Stimulated activated memory B cell treated with anti-CD40 and anti-IgM and Interleukin-4, amounts not matched to agents 10 μg/mL and 1 μg/mL and 100 μg/mL, for 72 hours (primary cell): ENCODE measurements at places on chromosomes 3 and 15.

DNA sequence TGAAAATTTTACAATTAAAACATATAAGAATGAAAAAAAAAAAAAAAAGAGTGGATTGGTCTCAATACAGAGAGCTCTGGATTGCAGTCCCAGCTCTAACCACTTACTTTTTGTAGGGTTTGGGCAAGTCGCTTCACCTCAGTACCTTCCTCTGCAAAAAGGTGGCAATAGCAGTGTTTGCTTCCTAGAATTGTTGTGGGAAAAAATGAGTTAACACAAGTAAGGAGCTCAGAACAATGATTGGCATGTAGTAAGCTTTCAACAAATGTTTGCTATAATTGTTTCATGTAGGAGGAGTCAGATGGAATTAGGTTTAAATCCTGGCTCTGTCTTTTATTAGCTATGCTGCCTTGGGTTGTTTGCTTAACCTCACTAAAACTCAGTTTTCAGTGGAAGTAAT, 425.2 kb upstream of the TBL1XR1 start:
- ATAC-seq: no peak

DNA sequence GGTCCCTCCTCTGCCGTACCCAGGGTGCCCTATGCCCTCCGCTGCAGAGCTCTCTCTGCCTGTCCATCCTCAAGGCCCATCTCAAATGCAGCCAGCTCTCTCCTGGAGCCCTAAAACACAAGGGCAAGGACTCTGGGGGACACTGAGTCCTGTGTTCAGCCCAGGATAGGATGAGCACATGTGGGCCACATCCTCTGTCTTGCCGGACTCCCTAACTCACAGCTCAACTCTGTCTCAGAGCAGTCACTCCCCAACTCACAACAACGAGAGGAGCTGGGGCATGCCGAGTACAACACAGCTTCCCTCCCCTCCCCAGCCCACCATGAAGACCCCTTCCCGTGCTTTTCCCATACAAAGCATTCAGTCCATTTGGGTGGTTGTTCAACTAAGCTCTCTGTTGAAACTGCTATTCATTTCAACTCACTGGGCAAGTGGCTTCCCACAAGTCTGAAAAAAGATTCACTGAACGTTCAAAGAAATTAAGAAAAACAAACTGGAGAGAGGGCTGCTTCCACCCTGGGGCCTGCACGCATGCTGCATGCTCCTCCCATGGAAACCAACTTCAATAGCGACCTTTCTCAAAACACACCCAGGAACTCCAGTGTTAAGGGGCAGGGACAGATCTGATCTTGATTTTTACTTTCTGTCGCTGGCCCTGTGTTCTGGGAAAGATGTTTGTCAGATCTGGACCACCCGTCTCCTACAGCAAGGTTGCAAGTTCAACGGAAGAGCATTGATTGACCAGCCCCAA, 124.3 kb upstream of the IGF1R start:
- ATAC-seq: no peak

GRCh38 chr3:148062590-148062989, 635.1 kb upstream of the AGTR1 start:
- ATAC-seq: no peak

DNA sequence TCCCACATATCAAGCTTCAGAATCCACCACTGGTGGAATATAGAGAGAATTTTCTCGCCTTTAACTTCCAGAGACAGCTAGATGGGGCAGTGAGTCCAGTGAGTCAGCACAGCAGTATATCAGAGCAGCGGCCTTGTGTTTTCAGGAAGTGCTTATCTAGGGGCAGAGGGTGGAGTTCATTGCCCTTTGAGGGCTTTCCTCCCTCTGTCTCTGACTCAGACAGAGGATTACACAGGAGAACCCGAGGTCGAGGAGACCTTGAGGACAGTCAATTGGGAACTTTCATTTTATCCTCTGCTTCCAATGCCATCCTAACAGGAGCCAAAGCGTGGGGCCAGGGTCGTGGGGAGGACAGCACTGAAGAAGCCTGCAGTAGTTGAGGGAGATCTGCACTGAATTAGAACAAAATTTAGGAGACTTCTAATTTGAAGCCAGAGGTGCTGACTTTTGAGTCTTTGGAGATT, 109.6 kb upstream of the UMPS start:
- ATAC-seq: peak; percentile 88

GRCh38 chr3:55899887-55900286, 412.8 kb upstream of the WNT5A start:
- no peak for ATAC-seq

DNA sequence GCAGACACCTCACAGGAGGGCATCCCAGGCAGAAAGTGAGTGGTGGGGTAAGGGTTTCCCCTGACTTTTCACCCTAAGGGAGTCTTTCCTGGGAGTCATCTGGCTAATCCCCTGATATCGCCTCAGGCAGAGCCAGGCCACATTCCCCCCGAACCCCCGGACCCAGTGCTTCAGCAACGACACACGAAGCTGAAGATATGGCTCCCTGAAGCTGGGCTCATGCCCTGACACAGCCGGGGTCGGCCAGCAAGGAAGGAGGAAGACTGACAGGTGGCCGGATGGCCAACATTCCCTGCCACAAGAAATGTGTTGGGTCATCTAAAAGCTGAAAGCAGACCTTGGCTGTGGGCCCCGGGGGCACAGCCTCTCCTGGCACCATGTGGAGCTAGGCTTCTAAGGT, 14.4 kb downstream of the CHST13 start:
- no peak for ATAC-seq

DNA sequence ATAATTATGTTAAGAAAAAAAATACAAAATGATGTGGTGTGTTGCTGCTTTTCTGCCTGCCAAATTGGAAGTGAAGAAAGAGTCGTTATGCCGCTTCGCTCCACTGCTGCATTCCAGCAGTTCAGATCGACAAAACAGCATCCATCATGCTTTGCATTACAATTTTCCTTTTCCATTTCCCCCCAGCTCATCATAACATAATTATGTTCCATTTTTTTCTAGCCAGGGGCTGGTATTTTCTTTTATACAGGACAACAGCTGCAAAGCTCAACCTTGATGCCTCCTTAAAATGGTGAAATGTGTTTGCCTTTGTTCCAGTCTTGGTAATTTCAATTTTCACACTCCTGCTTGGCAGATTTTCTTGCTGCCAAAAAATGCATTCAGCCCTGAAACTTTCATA, 44.9 kb upstream of the KBTBD12 start:
- no peak for ATAC-seq

DNA sequence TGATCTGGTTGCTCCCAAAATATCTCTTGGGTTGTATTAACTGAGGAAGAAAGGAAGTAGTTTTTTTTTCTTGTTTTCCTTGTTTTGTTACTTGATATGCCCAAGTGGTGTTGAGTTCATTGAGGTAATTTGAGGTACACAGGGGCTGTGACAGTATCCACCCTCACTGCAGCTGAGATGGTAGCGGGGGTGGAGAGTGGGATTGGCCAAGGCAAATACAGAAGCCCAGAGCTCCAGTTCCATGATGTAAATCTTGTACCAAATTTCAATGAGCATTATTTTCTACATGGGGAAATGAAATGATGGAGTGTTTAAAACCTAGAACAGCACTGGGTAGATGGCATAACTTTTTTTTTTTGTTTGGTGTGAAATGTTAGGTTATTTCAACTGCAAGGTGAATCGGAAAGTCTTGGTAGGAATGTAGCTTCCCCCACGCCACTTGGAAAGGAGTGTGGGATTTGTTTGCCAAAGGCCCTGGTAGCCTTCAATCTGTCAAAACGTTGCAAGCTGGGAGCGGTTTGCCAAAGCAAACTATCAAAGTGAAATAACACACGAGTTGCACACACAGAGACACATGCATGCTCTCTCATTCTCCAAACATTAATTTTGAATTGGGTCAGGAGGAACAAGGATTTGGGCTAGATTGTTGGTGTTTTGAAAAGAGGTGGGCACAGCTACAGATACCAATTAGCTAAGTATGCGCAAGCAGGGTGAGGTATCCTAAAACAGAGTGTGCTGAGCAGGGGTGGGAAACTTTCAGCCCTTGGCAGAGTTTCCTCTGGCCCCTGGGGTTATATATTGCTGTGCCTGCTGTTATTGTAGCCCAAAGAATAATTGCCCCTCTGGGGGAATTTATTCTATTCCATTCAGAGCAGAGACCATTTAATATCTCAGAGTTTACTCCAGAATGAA, 34.6 kb downstream of the THSD4 start:
- no peak for ATAC-seq
